ENCODE measurements at places on chromosomes 4 and X.

GRCh38 chr4:10003666-10004065 is 17.6 kb downstream of the SLC2A9 start:
- no peak for DNase-seq

- no peak for DNase-seq
These were observed 13.2 kb downstream of the IQSEC2 start for GRCh38 chrX:53268173-53268572.

- DNase-seq, result no peak
These were observed 84.7 kb upstream of the CBR4 start for GRCh38 chr4:169094656-169095231.

GRCh38 chr4:156596706-156597329 is 374.8 kb downstream of the PDGFC start:
- DNase-seq, result no peak

GRCh38 chr4:6453688-6453990 is 18.8 kb downstream of the PPP2R2C start:
- no peak for DNase-seq

DNA sequence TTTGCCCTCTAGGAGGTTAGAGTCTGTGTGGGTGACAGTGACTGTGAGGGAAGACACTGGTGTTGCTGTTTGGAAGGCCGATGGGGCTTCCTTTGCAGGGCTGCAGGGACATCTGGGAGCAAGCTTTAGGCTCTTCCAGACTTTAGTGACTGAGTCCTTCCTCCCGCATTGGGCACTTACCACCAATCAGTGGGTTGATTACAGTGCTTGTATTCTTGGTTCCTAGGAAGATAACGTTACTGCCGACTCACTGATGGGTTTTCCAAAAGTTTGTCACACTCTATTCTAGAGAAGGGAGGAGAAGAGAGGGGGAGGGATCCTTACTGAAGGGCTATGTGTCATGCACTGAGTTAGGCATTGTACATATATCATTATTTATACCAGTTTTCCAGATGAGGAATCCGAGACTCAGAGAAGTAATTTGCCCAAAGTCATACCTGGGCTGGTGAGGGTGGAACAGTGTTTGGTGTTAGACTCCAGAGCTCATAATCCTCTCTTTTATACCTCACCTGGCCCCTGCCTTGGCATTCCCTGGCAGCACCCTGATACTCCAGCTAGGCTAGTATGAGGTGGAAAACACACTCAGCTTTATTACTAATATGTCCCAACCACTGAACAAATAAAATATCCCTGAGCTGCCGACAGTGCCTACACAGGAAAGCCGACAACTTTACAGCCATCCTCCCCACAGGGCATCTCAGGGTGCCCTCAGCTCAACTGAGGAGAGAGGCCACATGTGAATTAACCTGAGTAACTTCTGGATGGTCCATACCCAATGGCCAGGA is 3.8 kb downstream of the CHST7 start:
- no peak for DNase-seq

DNA sequence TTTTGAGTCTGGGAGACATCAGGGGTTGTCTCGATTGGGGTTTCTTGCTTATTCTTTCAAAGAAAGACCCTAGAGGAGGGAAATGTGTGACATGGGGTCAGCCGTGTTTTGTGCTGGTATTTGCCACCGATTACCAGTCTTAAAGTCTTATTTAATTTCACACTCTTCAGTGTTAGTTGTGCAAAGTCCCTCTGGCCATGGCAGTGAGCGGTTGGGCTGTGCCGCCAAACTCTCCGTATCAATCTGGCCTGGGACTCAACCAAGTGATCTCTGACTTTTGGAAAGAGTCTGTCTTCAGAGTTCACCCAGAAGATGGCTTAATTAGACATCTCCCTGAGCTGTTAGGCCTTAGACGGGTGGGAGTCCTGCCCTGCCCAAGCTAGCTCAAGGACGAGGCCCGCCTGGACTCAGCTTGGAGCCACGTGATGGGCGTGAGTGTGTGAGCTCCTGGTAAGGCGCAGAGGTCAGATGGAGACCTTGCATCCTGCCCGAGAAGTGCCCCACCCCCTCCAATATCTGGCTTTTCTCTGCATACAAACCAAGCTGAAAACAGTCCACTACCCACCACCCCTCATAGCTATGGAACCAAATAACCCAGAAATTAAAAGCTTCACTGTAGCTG is 3.8 kb upstream of the PITX2 start:
- DNase-seq, result no peak

GRCh38 chr4:149264093-149264733 is 551.4 kb downstream of the IQCM start:
- DNase-seq, result peak; percentile 3
